ENCODE measurements at places on chromosomes 3 and 15.
A peak's percentile ranks its signal among the peaks of the same experiment; 100 is the strongest.

GRCh38 chr3:179449636-179450035 lies 1.6 kb downstream of the GNB4 start:
- no peak for DNase-seq

DNA sequence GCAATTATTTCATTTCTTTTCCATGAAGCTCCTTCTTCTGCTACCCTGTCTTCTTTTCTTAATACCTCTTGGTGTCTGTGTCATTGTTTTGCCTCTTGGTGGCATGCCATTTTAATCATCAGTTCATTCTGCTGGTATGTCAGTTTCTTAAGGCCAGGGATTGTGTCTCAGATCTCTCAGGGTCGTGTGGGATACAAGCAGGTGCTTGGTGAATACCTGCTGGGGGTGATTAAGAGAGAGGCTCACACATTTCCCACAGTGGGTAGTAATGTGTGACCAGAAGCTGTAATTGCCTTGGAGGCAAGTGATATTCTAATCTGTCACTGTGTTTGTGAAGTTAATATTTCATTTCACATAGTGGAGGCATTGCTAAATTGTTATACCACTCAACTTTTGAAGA lies 361.4 kb upstream of the TRIM42 start:
- DNase-seq: no peak

- no peak for DNase-seq
Observed at GRCh38 chr15:92043283-92043682, 189.8 kb downstream of the SLCO3A1 start.

DNA sequence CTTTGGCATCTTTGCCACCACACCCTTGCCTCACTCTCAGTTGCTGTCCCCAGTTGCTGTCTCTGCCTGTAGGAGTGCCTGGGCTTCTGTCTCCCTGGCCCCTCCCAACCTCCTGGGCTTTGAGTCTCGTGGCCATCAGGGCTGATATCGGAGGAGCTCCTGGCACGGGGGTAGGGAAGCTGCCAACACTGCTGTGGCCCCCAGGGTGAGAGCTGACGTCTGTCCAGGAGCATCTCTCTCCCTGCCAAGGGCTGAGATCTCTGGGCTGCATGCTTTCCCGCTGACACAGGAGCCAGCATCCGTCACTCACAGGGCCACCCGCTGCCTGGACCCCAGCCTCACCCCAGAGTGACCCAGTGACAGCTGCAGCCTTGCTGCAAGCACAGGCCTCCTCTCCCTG lies 47.4 kb downstream of the EXOG start:
- DNase-seq: no peak

DNA sequence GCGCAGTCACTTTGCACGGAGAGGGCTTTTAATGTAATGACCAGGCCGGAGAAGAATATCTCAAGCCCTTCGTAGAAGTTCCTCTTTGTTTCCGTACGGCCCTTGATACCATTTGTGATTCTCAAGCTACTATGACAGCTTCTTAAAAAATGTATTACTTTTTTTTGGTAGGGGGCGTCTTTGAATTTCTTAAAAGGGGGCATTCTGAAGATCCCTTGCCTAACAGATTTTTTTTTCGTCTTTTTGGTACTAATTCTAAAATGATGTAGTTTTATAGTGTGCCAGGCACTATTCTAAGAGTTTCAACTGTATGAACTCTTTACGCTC lies 614.0 kb downstream of the MCTP2 start:
- DNase-seq: no peak

DNA sequence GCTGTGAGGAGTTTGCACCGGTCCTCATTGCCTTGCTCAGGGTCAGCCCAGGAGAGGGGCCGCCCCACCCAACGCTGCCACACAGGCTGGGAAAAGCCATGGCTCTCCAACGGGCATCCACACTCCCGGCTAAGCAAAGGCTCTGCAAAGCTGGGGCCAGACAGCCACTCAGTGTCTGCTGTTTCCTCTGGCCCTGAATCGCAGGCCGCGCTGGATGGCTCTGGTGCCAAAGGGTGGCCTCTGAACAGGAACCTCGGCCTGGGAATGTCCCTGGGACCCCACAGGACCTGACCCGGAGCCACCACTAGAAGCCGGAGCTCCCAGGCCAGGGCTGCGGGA lies 42.9 kb downstream of the RPN1 start:
- DNase-seq: no peak

DNA sequence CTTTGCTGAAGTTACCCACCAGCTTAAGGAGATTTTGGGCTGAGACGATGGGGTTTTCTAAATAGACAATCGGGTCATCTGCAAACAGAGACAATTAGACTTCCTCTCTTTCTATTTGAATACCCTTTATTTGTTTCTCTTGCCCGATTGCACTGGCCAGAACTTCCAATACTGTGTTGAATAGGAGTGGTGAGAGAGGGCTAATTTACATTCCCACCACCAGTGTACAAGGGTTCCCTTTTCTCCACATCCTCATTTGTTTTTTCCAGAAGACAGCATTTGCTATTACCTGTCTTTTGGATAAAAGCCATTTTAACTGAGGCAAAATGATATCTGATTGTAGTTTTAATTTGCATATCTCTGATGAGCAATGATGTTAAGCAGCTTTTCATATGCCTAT lies 329.9 kb upstream of the TPRG1 start:
- DNase-seq: no peak

DNA sequence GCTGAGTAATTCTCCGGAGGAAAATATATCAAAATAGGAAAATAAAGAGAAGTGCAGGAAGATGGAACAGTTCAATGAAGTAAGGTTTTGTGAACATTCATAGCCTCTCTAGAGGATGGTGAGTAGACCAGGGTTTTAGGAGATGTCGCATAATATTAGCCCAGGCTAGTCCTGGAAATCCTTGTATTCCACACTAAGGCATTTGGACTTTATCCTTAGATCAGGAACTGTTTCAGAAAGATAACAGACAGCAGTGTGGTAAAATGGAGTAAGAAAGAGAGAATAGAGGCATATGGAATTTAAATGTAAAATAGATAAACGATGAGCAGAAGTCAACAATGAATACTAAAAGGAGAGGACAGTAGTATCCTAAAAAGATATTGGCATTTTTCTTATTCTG lies 12.1 kb downstream of the COPB2 start:
- DNase-seq: no peak

- DNase-seq: peak; percentile 78
Observed at GRCh38 chr3:4303187-4304123, at the start of gene SETMAR. TSS of gene SETMAR (plus strand) at chr3:4303369. CDS start at chr3:4303371, 2 bp downstream.

GRCh38 chr3:86562090-86562489 lies 428.9 kb downstream of the VGLL3 start:
- no peak for DNase-seq

- no peak for DNase-seq
Observed at GRCh38 chr3:195889870-195890295, 18.5 kb downstream of the TNK2 start.

DNA sequence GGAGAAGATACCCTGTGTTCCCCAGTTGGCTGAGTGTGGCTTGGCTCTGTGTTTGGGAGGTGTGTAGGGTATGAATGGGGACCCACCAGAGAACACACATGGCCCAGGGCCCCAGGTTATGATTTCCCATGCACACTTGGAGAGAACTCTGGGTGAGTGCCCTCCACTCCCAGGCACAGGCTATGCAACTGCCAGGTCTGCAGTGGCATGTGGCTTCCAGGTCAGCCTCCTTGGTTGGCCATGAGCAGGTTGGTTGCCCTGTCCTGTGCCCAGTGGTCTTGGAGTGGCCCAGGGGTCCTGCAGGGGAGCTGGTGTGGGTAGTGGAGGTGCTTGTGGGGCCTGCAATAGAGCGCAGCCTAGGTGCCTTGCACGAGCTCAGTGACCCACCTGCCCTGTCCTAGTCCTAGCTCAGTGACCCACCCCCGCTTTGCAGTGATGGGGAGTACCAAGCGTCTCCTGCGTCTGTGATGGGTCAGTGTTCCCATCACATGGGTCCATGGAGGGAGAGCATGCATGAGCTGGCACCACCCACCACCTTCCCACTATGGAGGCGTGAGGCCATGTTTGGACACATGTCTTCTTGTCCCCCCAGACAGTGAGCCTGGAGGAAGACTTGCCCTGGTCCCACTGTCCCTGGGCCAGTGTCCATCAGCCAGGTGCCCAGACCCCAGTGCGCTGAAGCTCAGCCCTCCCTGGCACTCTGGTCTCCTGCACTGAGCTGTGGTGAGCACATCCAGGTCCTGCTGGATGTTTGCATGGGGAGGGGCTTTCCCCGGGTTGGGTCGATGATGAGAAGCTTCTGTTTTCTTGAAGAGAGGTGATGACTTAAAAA lies 217.3 kb downstream of the SNRPN start:
- no peak for DNase-seq

- no peak for DNase-seq
Observed at GRCh38 chr3:40754994-40755393, 230.2 kb downstream of the ZNF621 start.

DNA sequence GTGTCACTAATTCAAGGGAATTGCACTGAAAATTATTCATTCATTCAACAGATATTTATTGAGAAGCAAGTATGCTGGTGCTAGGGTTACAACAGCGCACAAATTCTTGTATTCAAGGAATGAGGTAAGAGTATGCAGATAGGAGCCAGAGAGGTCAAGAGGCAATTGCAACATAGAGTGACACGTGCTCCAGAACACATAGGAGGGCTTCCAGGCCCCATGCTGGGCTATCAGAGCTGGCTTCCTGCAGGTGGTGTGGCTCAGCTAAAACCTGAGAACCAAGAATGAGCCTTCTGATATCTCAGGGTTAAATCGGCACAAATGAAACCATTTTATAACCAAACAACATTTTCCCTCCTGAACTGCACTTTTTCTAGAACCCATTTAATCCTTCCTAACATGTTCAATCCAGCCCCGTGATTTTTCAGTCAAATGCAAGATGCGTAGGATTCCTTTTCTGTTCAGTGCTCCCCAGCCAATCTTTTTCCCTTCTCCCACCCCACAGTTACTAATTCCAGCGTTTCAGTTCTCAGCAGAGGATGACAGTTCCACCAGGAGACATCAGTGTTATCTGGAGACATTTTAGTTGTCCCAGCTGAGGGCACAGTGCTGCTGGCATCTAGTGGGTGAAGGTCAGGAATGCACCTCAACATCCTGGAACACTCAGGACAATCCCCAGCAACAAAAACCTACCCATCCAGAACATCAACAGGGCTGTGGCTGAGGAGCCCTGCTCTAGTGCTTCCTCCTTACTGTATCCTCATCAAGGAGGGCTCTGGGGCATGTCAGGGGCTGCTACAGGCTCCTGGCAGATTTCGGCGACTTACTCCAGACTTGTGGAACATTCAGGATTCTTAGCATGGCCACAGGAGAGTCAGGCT lies 13.1 kb downstream of the CCR5AS start:
- no peak for DNase-seq

GRCh38 chr3:93992207-93992606 lies 12.3 kb downstream of the ARL13B start:
- no peak for DNase-seq

DNA sequence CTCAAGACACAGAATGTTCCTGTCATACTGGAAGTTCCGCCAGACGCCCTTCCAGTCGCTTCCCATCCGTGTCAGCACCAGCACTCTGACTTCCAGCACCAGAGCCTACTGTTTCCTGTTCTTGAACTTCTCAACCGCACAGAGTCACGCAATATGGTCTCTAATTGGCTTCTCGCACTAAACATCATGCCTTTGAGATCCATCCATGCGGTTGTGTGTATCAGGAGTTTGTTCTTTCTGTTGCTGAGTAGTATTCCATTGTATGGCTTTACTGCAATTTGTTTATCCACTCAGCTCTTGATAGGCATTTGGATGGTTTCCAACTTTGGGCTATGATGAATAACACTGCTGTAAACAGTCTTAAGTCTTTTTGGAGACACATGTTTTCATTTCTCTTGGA lies 112.1 kb downstream of the LRRK1 start:
- no peak for DNase-seq

GRCh38 chr3:181292984-181293383 lies 303.4 kb upstream of the DNAJC19 start:
- no peak for DNase-seq

GRCh38 chr3:122858373-122858772 lies 63.5 kb downstream of the SLC49A4 start:
- DNase-seq: no peak

DNA sequence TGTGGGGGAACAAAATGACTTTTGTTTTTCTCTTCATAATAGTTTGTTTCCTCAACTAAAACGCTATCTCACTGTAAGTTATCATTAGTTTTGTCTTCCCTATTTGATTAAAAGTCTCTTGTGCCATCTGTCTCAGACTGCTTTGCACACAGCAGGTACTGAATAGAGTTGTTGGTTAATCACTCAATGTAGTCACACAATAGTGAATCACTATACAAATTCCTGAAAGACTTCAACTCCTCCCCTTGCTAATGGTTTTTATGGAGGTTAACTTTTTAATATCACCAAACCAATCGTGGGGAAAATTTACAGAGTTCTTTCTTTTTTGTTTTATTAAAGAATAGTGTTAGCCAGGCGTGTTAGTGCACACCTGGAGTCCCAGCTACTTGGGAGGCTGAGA lies 2.6 kb upstream of the NGLY1 start:
- DNase-seq: no peak

DNA sequence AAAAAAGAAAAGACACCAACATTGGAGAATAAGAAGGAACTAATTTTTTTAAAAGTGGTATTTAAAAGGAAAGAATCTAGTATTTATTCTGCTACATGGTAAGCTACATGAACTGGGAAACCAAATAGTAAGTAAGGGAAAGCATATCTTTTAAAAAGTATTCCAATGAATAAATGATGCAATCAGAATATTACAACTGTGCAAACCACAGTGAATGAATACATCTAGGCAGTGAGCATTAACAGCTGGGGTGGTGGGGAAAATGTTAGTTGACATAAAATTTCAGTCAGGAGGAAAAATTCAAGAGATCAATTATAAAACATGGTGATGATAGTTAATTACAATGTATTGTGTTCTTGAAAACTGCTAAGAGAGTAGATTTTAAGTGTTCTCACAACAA lies 16.9 kb downstream of the ICE2 start:
- no peak for DNase-seq

- no peak for DNase-seq
Observed at GRCh38 chr3:145182196-145182911, 978.6 kb downstream of the PLOD2 start.

GRCh38 chr15:81852411-81853149 lies 193.2 kb downstream of the MEX3B start:
- DNase-seq: no peak

- DNase-seq: no peak
Observed at GRCh38 chr3:99500485-99500884, 137.9 kb upstream of the COL8A1 start.

GRCh38 chr3:179330438-179330837 lies 7.6 kb downstream of the ZNF639 start:
- DNase-seq: no peak

- no peak for DNase-seq
Observed at GRCh38 chr3:9169956-9170850, 79.2 kb downstream of the SRGAP3 start.

DNA sequence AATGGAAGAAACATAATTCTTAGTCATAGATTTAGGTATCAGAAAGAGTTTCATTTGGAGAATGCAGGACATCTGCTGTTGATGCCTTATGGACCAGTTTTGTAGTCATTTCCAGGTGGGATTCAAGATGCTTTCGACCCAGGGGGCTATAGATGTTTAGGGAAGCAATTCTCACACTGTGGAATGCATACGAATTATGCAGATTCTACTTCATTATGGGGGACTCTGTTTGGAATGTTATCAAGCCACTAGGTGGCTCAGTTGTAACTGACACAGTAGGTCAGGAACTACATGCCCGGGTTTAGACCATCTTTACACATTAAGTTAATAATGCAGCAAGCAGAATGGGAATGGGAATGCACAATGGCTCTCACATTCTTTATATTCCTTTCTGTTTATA lies 1359.8 kb downstream of the ZPLD1 start:
- DNase-seq: no peak

All from T1000 (cell line).